ENCODE measurements at places on chromosomes 1 and 21.

DNA sequence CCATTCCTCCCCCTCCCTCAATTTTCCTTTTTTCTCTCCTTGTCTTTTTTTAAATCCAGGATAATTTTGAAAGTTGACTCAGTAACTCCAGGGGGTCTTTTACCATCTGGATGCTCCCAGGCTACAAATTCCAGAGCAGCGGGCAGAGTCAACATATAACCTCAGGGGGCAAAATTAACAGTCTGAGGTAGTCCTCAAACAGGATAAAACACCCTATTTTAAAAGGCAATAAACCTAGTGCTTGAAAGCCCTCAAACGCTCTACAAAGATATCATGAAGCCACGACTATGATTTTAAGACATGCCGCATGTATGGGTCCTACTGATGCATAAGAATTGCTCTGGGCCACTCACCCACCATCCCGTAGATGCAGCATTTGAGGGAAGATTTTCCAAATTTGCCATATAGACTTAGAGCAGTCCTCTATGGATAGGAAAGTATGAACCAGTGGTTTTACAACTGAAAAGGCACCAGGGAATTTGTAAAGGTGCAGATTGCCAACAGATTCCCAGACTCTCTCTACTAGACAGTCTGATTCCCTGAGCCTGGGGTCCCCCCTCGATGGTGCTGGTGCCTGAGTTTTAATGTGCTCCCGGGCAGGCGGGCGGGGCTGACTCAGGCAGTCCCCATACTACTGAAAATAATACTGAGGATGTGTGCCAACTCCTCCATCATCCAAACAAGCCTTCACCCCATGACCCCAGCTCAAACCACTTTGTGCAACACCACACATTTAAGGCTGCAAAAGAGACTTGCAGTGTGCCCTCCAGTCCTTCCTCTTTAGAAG, 37.2 kb downstream of the PTPN14 start:
- DNase-seq: no peak

GRCh38 chr1:31739346-31739745, 24.8 kb downstream of the ADGRB2 start:
- no peak for DNase-seq

DNA sequence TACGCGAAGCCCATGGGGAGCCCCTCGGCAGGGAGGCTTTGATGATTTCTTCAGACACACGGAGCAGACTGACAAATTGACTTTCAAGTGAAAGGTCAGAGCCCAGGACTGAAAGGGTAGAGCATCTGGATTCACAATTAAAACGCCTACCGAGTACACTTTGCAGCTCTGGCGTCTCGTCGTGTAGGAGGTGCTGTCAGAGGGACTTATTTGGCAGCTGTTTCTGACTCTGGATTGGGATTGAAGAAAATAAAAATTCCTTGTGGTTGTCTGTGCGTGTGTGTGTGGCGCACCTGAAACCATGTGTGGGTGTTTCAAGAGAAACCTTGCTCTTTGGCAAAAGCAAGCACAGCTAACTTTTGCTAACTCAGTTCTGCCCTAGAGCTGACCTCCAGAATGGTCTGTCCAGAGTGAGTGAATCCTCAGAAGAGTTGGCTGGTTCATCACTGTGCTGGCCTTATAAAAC, 348.7 kb downstream of the HLX start:
- DNase-seq: no peak

GRCh38 chr21:45938453-45938755, 43.2 kb upstream of the COL6A1 start:
- no peak for DNase-seq

DNA sequence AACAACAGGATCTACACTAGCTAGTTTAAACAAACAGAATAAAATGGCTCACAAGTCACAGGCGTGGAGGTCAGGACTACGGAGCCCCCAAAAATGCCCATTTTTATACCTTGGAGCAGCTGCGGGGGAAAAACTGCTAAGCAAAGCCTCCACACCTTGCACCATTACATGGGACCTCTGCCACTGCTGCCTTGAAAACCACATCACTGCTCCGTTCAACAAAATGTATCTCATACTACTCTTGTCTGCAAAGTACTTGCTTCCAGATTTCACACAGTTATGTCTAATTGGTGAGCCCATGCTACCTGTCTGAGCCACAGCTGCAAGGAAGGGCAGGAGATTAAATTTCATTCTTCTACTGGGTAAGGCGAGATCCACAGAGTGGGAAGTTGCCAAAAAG, 24.4 kb downstream of the MRPL39 start:
- no peak for DNase-seq

- no peak for DNase-seq
Observed at GRCh38 chr1:176552217-176552991, 89.4 kb downstream of the PAPPA2 start.

- no peak for DNase-seq
Observed at GRCh38 chr1:43067233-43067745, 104.8 kb downstream of the EBNA1BP2 start.

DNA sequence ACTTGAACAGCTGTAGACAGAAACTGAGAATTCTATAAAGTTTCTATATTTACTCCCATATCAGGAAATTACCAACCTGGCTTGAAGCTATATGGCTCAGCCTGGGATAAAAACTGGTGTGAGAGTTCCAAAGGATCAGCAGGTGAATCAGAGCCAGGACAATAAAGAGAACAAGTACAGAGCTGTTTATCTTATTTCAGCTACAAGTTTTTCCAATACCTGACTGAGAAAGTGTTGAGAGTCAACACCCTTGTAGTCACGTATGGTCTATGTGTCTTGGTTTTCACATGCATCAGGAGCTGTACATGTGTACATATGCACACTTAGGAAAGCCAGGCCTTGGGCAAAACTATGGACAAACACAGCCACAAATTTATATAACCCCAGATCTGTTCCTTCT, 40.7 kb upstream of the CXADR start:
- DNase-seq: no peak

DNA sequence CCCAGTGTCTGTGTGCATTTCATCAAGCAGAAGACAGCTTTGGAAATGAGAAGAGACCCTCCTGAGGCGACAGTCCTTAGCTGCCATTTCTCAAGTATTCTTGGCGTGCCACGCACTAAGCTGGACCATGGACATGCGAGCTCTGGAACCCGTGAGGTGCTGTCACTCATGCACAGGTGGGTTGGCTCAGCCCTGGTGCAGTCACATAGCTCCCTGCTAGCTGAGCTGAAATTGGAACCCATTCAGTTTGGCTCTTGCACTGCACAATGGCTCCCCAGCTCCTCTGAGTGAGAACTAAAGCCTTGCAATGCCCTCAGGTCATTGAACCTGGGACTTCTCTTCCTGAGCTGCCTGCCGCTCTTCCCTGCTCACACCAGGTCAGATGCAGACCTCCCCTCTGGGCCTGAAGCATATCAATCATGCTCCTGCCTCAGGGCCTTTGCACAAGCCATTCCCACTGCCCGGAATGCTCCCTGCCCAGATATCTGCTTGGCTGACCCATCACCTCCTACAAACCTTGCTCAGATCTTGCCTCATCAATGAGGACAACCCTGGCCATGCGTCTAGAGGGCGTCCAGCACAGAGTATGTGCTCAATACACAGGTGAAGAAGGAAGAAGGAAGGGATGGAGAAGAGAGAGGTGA, 6.3 kb upstream of the SRARP start:
- no peak for DNase-seq

DNA sequence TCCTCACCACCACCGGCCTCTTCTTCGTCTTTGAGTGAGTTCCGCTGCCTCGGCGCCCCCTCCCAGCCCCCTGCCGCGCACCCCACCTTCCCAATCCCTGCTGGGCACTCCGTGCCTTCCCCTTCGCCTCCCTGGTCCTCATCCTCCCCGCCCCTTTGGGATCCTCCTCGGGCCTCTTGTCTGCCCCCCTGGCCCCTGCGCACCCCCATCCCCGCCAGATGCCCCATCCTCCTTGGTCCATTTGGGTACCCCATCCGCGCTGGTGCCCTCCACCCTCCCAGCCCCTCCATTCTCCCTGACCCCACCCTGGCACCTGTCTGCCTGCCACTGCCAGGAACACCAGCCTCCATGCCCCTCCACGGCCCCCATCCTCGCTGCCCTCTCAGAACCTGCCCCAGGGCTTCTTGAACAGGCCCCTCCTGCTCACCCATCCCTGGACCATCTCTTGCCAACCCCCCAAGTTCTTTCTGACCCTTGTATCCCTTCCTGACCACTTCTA, 667 bp downstream of the ZDHHC18 start:
- no peak for DNase-seq

DNA sequence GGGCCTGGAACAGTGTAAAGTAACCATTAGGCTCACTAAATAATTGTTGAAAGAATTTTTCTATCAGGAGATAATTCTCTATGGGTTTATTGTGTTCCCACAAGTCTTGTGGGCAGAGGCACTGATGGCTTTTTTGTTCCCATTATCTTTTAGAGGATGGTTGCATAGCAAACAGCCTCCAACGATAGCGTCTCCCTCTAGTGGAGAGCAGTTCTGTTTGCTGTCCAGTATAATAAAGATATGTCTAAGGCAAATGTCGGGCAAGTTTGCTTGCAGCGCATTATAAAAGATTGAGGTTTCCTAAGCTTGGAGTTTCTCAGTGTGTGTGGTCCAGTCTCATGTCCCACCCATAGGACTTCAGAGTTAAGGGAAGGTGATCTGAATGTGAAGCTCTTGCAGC, 1.3 kb upstream of the SLC6A17 start:
- no peak for DNase-seq

- no peak for DNase-seq
Observed at GRCh38 chr1:52125736-52126359, 16.0 kb upstream of the ZFYVE9 start.

- no peak for DNase-seq
Observed at GRCh38 chr1:230938924-230939368, 39.7 kb downstream of the TTC13 start.

DNA sequence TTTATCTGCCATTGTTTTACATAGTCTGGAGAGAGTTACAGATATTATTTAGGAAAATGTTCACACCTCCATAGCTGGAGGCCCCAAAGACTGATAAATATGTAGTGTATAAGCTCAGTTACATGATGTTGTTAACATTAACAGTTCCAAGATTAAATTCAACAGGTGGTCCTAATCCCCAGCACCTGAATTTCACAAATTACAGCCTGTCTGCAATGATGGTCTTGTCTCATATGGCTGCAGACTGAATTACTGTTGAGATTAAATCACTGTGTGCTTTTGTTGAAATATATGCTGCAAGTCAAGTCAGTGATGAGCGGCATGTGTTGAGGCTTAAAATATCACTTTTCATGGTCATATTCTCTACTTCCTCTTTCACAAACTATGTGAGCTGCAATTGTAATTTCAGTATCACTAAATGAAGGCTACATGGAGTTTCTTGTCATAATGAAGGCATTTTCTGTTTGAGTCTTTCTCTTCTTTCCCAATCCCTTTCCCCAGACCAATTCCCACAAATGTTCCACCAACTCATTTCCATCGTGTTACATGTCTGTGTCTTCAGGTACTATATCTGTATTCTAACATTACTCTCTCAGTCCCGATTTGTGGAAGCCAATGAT, 4.2 kb downstream of the ST6GALNAC5 start:
- no peak for DNase-seq

- DNase-seq: no peak
Observed at GRCh38 chr1:13623021-13623637, 39.5 kb downstream of the PDPN start.

- no peak for DNase-seq
Observed at GRCh38 chr21:43193088-43193650, 24.4 kb downstream of the CRYAA start.

DNA sequence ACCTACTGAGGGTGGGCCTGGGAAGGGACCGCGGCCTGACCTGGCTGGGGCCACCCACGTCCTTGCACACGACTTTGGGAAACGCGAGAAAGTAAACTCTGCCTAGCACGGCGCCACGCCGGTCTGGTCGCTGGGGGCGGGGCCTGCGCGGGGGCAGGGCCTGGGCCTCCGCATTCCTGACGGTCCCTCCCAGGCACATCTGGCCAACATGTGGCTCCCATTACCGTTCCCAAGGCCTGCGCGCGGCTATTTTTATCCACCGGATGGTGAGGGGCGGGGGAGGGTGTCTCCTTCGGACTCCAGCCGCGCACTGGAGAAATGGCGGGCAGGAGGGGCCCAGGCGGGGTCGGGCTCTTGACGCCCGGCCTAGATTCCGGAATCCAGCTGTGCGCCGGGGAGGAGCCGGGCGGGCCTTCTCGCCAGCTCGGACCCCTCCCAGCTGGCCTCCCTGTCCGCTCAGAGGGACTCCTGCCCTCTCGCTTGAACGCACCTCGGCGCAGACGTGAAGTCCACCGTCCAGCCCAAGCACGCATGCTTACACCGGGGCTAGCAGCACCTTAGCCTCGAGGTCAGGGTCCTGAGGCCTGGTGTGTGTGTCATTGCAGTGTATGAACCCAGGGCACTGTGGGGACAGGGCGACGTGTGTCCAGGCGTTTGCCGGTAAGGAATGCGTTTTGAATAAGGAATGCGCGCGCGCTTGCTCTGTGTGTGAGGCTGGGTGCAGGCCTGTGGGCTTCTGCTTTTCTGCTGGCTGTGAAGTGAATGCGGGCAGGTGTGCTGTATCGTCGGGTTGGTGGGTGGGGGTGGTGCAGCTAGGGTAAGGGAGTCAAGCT, 2.1 kb downstream of the EVA1B start:
- DNase-seq: no peak

DNA sequence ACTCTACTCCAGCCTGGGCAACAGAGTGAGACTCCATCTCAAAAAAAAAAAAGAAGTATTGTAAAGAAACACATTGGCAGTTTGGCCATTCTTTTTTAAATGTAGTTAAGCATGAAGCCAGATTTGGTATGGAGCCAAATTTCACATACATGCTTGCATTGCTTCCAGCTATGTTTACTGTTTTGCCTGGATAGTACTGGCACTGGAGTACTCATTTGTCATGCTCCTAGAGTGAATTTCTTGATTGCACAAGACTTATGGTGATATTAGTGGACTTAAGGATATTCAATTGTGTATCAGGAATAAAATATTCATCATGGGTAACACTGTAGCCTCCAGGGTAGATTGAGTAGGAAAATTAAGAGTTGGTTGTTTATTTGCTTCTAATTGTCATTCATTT, 24.5 kb upstream of the SLC9A1 start:
- DNase-seq: no peak

DNA sequence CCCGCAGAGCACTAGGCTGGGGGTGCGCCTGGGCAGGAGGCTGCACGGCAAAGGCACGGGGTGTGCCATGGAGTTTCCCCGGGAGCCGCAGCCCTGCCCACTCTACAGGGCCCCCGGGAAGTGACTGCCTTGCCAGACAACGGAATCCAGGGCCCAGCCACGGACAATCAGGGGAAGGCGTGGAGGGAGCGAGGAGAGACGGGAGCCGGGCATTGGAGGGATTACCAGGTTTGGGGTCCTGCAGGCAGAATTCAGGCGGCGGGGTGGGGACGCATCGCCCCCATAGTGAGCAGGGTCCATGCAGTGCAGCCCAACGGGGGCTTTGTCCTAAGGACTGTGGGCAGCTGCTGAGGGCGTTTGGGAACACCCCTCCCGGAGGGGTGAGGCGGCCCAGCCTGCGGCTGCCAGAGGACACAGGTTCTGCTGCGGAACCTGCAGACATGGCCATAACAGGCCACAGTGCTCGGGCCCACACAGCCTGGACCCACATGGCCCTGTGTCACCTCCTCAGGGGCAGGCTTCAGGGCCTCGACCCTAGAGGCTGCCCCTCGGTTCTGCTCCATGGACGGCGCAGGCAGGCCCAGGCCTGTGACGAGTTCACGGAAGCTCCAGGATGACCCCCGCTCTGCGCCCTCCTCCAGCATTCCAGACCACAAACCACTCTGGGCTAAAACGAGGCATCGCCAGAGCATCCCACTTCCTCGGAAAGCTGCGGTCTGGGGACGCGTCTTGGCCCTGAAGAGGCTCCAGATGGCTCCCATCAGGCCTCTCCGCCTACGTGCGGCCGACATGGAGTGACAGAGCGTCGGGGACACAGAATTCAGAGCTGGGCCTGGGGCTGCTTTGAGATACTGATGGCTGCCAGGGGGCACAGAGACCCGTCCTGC, 54.5 kb downstream of the COL6A1 start:
- DNase-seq: no peak

All from C1 segment of cervical spinal cord (tissue), 14 donors.